ENCODE measurements at places on chromosomes 2 and 18. TPM values are rescaled to one million over a fixed set of nuclear protein-coding genes. Genes with fewer than 3 reads are reported as not detected.

GRCh38 chr2:128600581-128601297 lies 282.1 kb upstream of the HS6ST1 start:
- DNase-seq = no peak

IMPACT gene
- 20.3 TPM for total RNA-seq

GKN2 gene
- total RNA-seq = not detected

DNA sequence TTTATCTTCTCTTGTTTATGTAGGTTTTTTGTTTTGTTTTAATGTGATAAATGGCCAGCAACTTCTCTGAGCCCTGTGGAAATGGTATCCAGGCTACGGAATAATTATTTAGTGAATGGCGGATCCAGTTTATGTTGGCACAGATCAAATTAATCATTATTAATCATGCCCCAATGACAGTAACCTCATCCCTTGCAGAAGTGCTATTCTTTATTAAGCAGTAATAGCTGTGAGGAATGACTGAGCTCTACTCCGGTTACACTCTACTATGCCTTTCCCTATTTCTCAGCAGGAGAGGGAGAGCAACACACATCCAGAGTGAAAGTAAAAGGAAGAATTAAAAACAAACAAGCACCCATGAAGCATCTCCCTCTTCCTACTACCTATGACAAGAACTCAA lies 84.8 kb downstream of the SETBP1 start:
- DNase-seq = no peak

GKN1 gene
- total RNA-seq = not detected

GRCh38 chr2:85277416-85278158 lies 50.2 kb downstream of the TGOLN2 start:
- DNase-seq = no peak

- no peak for DNase-seq
These were observed 109.2 kb upstream of the OTX1 start for GRCh38 chr2:62941413-62941812.

- no peak for DNase-seq
These were observed 53.7 kb upstream of the MAP3K20 start for GRCh38 chr2:173021939-173022371.

- no peak for DNase-seq
These were observed 63.9 kb downstream of the NCAPH start for GRCh38 chr2:96399342-96400048.

DNA sequence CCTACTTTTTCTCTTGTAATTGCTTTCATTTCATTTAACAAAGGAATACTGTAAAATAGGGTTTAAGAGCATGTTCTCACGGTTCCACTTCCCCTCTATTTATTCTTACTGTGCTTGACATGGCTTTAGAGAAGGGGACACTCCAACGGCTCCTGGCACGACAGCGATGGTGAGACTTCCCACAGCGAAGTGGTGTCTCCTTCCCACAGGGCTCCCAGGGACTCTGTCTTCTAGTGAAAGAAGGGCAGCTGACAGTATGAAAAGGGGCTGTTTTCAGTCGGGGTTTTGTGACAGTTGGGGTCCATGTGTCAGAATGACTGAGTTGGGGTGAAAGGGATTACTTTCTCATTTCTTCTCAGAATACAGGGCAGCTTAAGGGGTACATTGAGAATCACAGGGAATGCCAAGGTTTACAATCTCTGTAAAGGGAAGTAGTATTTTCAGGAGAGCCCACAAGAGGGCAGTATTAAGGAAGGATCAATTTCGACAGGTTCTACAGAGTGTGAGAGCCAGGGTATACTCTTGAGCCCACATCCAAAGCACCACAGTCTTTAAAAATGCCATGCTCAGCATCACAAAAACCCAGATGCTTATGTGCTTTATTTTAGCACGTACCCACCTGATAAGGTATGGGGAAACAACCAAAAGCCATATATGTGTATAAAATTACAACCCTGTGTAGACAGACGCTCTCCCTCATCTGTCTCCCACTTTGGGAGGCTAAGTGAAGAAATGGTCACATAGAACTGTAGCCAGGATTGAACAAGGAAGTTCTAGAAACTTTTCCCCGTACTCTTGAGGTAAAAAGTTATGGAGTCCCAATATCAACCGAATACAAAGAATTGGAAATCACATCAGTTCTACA lies 31.3 kb upstream of the RAPGEF4 start:
- DNase-seq = no peak

MC4R gene
- total RNA-seq = not detected

MTLN gene
- total RNA-seq = 72.0 TPM

CFC1 gene
- total RNA-seq = 0.69 TPM

GRCh38 chr18:79558196-79558932 lies 121.2 kb upstream of the CTDP1 start:
- no peak for DNase-seq

- no peak for DNase-seq
These were observed 317.4 kb downstream of the EN1 start for GRCh38 chr2:118529908-118530599.

DNA sequence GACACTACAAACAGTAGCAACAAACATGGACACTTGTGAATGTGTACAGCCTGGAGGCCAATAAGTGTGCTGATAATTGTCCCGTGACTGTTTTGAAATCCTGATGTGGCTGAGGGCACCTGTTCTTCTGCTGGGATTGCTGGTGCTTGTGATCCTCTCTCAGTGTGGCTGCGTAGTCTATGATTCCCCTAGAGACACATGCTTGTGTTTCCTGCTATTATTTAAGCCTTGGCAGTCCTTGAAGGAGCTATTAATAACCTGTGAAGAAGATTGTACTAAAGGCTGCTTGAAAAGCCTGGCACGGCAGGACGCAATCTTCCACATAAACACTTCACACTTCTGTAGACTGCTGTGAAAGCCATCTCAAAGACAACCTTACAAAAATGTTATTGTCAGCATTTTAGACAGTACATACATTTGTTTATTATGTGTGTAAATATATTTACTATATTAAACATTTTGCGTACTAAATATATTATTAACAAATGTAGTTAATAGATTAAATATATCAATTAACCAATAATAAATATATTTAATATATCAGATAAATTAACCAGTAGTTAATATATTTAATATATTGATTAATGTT lies 71.4 kb downstream of the GALR1 start:
- no peak for DNase-seq

DNA sequence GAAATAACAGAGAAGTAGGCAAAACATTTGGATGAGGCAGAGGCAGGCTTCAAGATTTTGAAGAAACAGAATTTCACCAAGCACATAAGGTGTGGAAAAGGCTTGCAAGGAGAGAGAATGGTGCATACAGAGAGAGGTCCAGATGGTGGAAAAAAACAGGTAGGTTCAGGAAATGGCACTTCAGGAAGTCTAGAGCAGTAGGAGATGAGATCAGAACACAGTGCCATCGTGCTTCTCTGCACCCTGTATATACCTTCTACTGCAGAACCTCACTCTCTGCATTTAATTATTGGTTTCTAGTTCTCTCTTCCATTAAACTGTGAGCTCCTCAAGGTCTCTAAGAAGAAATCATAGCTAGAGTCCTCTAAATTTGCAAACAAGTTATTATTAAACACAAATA lies 2.4 kb downstream of the PAIP2B start:
- DNase-seq = no peak

DNA sequence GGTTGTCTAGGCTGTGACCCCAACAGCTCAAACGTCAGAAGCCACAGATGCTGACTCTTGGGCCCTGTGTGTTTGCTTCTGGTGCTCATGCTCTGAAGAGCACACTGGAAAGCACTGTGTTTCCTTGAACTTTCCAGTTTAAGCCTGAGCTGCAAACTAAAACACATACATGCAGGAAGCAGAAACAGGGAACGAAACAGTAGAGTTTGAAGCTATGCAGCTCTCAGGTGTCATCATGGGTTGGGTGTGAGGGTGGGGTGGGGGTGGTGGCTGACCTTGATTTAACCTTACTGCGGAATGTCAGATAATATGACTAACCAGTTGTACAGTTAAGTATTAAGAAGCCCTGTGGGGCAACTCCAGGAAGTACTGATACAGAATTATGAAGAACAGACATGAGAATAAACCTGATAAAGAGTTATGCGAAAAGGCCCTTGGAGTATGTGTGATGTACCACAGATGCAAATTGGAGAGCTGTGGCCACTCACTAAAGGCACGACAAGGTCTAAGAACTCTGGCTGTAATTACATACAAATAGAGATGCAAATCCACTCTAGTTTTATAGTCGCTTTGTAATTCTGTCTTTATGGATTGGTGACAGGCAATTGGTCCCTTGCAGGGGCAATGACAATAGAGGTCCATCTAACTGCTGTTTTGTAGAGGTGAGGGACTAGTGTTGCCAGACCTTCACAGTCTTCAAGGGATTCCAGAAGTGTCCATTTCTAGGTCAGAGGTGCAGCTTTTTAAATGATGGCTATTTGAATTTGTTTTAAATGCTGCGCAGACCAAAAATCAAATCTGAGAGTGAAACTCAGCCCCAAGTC lies 273.1 kb downstream of the NAPG start:
- no peak for DNase-seq

CTLA4 gene
- total RNA-seq = 0.14 TPM

C1GALT1C1L gene
- not detected for total RNA-seq

DNA sequence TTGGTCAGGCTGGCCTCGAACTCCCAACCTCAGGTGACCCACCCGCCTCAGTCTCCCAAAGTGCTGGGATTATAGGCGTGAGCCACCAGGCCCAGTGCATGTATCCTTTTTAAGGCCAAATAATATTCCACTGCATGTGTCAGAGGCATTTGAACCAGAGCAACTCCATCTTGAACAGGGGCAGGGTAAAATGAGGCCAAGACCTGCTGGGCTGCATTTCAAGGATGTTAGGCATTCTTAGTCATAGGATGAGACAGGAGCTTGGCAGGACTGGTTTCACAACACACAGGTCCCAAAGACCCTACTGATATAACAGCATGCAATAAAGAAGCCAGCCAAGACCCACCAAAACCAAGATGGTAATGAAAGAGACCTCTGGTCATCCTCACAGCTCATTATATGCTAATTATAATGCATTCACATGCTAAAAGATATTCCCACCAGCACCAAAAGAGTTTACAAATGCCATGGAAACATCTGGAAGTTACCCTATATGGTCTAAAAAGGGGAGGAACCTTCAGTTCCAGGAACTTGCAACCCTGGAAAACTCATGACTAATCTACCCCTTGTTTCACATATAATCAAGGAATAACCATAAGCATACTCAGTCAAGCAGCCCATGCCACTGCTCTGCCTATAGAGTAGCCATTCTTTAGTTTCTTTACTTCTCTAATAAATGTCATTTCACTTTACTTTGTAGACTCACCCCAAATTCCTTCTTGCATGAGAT lies 204.6 kb downstream of the RAB3GAP1 start:
- DNase-seq = no peak

- no peak for DNase-seq
These were observed 49.0 kb upstream of the SP3 start for GRCh38 chr2:174014011-174014698.

SLC9A4 gene
- not detected for total RNA-seq

DNA sequence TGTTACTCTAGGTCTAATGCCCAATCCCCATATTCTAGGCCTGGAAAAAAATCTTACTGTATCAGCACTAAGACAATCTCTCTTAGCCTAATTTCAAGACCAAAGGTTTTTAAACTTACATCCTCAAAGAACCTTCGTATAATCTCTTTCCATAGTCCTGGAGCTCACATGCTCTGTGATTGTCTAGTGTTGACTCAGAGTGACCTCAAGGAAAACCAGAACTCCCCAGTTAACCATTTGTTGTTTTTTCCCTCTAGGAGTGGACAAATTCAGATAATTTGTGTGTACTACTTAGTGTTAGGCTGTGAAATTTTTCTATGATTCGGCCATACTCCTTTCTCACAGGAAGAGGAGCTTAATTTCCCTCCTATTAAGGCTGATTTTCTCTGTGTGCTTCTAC lies 536.1 kb downstream of the SLC4A3 start:
- no peak for DNase-seq

DNA sequence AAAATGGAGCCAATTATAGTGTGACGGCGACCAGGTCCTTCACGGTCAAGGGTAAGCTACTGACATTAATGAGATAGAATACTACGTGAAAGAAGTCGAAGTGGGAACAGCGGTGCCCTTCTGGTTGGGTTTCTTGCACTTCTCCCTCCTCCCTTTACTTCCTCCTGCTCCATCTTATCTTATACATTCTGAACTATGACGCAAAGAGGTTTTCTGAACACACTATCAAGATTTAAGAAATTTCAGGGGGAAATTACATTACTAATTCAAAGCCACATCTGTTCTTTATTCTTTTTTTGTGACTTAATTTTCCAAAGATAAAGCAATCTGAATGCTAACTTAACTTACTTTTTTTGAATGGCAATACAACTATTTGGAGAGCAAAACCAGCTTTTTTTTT lies 14.8 kb upstream of the IL18R1 start:
- DNase-seq = no peak

GRCh38 chr2:39934851-39935250 lies 155.8 kb upstream of the THUMPD2 start:
- DNase-seq = no peak

MRO gene
- 0.23 TPM for total RNA-seq

CRYGD gene
- not detected for total RNA-seq

DNA sequence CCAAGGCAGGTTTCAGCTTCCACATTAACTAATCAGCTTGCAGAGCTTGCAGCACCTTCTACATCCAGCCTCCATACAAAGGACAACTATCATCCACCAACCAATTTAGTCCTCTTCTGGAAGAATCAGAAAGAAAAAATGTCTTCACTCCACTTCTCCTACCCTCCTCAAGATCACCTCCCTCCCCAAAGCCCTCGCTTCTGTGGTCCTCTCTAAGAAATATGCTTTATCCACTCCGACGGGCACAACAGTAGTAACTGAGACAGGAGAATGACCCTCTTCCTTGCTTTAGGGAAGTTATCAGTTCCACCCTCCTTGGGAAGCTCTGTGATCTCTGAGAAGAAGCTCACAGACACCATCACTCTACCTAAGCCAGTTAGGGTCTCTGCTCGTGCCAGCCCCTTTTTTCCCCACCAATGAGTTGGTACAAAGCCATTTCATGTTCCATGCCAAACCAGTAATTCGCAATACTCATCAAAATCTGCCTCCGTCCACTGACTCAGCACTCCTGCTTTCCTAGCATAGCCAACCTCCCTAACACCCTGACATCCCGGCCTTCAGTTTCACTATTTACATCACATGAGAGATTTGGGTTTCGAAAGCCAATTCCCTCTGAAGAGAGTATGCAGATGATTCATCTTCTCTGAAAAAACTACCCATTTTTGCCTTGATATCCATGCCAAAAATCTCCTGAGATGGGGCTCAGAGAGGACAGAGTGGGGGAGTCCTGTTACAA lies 114.1 kb upstream of the PKDCC start:
- DNase-seq = no peak

All from mucosa of descending colon (tissue), 3 donors.